ENCODE measurements at places on chromosomes 7 and 10.

GRCh38 chr7:67659091-67659490, 662.5 kb downstream of the TYW1 start:
- no peak for DNase-seq

DNA sequence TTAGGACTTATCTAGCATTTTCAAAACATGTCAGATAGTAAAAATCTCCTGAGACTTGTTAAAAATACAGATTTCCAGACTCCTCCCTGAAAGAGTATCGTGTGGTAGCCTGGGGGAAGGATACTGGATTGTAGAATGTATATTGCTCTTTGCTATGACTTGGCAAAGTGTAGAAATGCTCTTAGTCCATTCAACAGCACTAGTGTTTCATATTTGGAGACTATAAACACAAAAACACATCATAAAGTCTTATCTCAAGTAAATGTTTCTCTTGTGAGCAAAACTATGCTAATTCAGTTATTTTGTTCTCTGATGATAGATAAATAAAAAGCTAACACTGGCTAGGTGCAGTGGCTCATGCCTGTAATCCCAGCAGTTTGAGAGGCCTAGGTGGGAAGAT, 137.5 kb upstream of the PRPS1L1 start:
- no peak for DNase-seq

GRCh38 chr10:48257407-48257961, 17.0 kb downstream of the FRMPD2 start:
- no peak for DNase-seq

- no peak for DNase-seq
Observed at GRCh38 chr7:136900005-136900404, 31.6 kb downstream of the CHRM2 start.

GRCh38 chr10:121544301-121544869, 53.9 kb downstream of the FGFR2 start:
- DNase-seq: no peak

- no peak for DNase-seq
Observed at GRCh38 chr10:122590153-122590552, 29.6 kb downstream of the DMBT1 start.

DNA sequence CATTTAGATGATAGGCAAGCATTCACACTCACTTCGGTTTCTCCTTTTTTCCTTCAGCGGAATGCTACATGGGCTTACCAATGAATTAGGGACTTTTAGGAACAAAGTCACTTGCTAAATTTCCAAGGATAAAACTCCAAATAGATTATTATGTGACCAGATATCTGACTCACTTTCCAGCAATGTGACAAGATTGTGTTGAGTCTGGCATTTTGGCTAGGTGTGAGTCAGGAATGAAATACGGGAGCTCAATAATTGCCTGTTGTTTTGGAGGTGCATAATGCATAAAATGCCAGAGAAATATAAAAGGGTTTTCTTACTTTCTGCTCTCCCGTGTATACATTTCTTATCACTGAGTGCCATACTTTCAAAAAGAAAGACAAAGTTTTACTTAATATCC, 721.1 kb downstream of the KCNMA1 start:
- no peak for DNase-seq

GRCh38 chr10:17910125-17910789, 41.5 kb upstream of the SLC39A12 start:
- no peak for DNase-seq

Data from right lobe of liver (tissue), 6 donors.